ENCODE measurements at places on chromosomes 12 and 14.
A peak's percentile ranks its signal among the peaks of the same experiment; 100 is the strongest.

- no peak for DNase-seq
These were observed 659.8 kb downstream of the VRK1 start for GRCh38 chr14:97456958-97457357.

GRCh38 chr12:46373301-46374296 is 1.0 kb upstream of the SLC38A2 start:
- DNase-seq = no peak

DNA sequence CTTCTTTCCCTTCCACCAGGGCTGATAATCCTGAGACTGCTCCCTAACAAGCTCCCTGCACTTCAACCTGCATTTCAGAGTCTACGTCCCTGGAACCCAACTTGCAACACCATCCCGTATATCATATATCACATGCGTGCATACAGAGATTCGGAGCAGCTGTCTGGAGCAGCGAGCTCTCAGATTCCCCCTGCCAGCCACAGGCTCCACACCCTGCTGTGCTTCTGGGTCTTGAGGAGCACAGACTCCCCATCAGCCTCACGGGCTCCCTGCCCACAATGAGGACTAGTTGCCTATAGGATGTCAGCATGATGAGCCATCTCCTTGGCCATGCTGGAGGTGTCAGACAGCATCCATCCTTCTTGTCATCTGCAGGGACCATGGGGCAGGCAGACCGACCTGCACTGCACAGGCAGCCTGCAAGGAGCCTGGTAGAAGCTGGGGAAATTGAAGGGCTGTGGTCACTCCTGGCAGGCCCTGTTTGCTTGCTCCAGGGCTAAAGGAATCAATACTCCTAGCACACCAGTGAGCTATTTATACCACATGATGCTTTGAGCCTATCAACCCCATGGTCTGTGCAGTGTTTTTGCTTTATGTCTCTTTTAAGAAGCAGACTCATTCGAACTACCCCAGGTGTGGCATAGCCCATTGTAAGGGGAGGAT is 19.6 kb upstream of the HDAC7 start:
- no peak for DNase-seq

- no peak for DNase-seq
These were observed 35.0 kb downstream of the MMAB start for GRCh38 chr12:109538191-109538863.

DNA sequence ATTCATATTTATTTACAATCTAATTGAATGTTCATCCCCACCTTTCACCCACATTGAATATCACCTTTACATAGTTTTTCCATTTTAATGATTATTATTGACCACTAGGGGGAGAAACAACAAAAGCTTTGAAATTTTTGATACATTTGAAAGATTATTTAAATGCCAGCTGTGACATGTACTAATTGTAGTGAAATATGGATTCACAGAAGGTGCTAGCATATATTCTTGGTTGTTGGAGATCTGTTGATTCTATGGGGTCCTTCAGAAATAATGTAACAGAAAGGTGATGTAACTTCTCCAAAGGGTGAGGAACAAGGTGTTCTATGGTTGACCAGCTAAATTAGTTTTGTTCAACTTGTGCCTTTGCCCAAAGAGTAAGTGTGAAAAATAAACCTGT is 22.4 kb upstream of the GPR33 start:
- DNase-seq = peak; percentile 10

GRCh38 chr14:79608446-79608845 is 602.9 kb downstream of the DIO2 start:
- no peak for DNase-seq

GRCh38 chr14:101313268-101313667 is 248.0 kb upstream of the DIO3 start:
- DNase-seq = no peak

DNA sequence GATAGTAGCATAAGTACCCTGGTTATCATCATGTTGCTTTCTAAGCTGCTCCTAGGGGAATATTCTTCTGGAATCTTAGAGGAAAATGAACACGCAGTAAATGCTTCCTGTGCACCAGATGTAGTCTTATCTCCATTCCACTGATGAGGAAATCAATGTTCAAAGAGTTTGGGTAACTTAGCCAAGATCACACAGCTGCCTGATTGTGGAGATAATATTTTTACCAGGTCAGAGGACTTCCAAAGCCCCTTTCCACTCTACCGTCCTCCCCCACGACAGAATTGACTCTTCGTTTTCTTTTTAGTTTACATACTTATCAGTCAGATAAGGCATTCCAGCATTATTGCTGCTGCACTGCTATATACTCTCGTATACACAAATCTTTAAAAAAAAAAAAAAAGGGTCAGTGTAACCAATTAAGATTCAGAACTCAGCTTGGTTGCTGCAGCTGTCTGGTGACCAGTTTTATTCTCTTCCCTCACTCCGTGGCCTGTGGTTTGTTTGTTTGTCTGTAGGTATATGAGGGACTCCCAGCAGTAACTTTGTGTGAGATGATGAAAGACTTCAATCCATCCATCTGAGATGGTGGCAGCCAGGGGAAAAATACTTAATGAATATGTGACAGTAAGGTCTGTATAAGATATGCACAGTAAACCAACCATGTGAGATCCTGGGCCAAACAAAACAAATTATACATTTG is 110.5 kb downstream of the TGFB3 start:
- peak; percentile 44 for DNase-seq

- DNase-seq = no peak
These were observed 128.6 kb downstream of the TTC7B start for GRCh38 chr14:90687680-90688079.

GRCh38 chr12:31234955-31235867 is 90.7 kb downstream of the SINHCAF start:
- DNase-seq = no peak

- DNase-seq = no peak
These were observed 243.9 kb upstream of the LRIG3 start for GRCh38 chr12:59164226-59164625.

- DNase-seq = peak; percentile 54
These were observed 76.7 kb upstream of the RGS6 start for GRCh38 chr14:71855399-71856036.

- DNase-seq = no peak
These were observed 227.1 kb downstream of the MSRB3 start for GRCh38 chr12:65505386-65506121.

DNA sequence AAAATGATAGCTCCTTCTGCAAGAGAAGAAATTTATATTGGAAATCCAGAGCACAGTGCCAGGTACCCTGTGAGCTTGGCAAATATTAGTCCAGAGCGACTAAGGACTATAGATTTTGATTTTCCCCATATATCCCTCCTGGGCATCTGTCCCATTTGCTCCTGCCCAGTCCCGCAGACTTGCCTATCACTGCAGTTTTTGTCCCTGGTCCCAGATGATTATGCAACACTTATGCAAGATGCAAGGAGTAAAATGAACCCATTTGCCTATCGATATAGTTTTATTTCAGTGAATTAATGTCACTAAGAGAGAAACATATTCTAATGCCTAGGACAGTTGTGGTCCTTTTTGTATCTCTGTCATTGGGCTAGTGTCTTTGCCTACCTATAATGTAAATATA is 215.9 kb upstream of the BMP4 start:
- no peak for DNase-seq

DNA sequence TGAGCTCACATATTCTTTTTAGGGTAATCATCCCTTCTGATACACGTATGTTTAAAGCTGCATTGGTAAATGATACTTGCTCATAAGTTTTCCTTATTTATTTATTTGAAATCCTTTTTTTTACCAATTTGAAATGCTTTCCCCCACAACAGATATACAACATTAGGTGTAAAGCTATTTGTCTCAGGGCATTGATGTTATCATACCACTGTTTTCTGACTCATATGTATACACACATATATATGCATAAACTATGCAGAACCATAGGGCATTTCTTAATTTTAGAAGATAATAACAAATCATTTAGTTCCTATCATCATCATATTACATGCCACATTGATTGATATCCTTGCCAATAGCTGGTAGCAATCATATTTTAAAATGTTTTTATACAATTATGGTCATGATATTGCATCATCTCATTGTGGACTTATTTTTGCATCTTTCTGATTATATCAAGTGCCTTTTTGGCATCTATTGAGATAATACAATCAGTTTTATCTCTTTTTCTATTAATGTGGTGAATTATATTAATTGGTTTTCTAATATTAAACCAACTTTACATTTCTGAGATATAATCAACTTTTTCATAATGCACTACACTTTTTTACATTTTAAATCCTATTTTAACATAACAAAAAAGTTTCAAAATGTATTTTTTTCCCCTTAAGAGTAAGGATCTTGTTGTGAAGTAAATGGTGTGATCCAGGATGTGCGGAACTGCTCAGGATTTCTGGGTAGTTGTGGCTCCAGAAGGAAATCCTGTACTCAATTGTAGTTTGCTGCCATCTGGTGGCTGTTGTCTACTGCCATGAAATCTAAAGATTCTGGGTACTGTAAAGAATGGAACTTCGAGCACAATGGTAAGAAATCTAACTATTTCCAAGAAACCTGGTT is 16.7 kb downstream of the OR9K2 start:
- peak; percentile 34 for DNase-seq

DNA sequence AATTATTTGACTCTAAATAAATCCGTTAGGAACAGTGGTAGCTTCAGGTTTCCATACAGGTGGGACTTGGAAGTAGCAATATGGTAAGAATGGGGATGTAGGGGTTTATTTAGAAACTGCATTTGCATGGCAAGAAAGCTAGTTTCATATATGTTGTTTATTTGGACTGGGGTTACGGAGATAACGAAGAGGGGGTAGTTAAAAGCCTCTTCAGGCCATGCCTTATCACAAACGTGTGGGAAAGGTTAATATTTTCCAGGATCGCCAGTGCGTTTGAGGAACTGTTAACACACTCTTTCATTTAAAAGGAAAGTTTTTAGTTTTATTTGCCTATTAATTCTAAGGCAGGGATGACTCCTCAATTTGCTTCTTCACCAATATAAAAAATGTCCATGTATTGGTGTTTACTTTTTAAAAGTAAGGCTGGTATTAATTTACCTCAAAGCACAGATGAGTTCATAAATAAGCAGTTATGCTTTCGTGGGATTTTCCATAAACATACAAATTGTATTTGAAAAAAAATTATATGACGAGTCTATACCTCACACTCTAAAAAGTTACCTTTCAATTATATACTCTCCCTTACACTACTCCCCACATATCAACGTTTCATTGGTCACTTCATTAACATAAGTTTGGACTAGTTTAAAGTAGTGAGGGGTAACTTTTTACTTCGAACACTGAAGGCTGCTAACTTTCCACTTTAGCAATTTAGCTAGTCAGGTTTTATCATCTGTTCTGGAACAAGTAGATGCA is 814 bp downstream of the RAB2B start:
- DNase-seq = no peak

GRCh38 chr12:1339618-1340319 is 254.6 kb downstream of the FBXL14 start:
- no peak for DNase-seq

- no peak for DNase-seq
These were observed 458.8 kb upstream of the NOVA1 start for GRCh38 chr14:27056586-27056985.

- no peak for DNase-seq
These were observed 95.2 kb downstream of the KCNA5 start for GRCh38 chr12:5138845-5139244.

DNA sequence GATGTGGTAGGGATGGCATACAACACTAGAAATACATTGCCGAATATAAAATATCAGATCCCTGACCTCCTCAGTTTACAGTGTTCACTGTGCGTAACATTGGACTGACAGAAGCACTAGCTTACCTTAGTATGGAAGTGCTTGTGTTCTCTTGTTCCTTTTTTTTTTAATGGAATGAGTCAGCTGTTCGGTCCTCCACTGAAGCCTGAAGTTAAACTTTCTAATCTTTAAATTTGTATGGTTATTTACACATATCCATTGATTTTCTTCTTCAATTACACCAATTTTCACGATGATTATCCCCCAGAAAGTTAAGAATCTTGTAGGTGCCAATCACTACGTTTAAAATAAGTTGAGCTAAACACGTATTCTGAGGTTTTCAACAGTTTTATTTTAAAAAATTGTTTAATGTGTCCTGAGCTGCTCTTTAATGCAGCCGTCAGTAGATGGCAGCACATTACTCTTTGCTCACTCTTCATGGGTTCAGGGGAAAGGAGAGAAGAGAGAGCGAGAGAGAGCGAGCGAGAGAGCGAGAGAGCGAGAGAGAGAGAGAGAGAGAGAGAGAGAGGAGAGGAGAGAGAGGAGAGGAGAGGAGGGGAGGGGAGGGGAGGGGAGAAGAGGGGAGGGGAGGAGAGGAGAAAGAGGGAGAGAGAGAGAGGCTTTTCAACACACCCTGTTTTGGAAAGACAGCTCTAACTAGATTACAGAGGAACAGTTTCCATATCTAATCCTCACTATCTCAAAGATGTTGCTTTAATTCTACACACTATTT is 134.7 kb upstream of the SCAF11 start:
- peak; percentile 80 for DNase-seq

- DNase-seq = no peak
These were observed 22.3 kb upstream of the PLEKHH1 start for GRCh38 chr14:67510836-67511235.

DNA sequence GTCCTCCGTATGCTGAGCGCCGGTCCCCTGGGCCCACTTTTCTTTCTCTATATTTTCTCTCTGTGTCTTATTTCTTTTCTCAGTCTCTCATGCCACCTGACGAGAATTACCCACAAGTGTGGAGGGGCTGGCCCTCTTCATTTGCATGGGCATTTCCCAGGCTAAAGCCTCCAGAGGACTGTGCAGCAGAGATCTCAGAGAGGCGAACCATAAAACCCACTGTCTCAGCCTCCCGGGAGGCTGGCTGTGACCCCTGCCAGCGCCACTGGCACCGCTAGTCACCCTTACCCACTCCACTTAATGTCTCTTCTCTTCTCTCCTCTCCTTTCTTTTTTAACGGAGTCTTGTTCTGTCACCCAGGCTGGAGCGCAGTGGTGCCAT is 7.1 kb upstream of the SERPINA9 start:
- no peak for DNase-seq

GRCh38 chr14:95635051-95635450 is 51.2 kb upstream of the TCL1B start:
- no peak for DNase-seq

- DNase-seq = no peak
These were observed 15.7 kb downstream of the ADIPOR2 start for GRCh38 chr12:1706632-1706980.

DNA sequence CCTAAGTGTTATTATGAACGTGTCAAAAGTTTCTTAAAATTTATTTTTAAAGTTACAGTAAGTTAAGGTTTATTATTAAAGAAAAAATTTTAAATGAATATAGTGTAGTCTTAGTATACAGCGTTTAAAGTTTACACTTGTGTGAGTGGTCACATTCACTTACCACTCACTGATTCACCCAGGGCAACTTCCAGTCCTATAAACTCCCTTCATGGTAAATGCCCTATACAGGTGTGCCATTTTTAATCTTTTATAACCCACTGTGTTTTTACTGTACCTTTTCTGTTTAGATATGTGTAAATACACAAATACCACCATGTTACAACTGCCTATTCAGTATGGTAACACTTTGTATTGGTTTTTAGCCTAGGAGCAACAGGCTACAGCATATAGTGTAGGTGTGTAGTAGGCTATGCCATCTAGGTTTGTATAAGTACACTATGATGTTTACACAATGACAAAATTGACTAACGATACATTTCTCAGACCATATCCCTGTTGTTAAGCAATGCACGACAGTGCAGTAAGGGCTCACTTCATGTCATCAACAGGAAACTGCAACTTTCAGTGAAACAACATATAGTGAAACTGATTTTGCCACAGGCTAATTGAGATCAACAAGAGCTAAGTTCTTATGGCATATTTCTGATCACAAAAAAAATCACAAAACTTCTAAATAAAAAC is 112.0 kb upstream of the TMCC3 start:
- no peak for DNase-seq
